CD8-positive, alpha-beta memory T cell (primary cell): ENCODE measurements at places on chromosomes 7 and 10.

- no peak for DNase-seq
These were observed 451.2 kb downstream of the SEMA3D start for GRCh38 chr7:84735677-84736076.

- no peak for DNase-seq
These were observed 456.8 kb upstream of the KLF6 start for GRCh38 chr10:4241724-4242345.

DNA sequence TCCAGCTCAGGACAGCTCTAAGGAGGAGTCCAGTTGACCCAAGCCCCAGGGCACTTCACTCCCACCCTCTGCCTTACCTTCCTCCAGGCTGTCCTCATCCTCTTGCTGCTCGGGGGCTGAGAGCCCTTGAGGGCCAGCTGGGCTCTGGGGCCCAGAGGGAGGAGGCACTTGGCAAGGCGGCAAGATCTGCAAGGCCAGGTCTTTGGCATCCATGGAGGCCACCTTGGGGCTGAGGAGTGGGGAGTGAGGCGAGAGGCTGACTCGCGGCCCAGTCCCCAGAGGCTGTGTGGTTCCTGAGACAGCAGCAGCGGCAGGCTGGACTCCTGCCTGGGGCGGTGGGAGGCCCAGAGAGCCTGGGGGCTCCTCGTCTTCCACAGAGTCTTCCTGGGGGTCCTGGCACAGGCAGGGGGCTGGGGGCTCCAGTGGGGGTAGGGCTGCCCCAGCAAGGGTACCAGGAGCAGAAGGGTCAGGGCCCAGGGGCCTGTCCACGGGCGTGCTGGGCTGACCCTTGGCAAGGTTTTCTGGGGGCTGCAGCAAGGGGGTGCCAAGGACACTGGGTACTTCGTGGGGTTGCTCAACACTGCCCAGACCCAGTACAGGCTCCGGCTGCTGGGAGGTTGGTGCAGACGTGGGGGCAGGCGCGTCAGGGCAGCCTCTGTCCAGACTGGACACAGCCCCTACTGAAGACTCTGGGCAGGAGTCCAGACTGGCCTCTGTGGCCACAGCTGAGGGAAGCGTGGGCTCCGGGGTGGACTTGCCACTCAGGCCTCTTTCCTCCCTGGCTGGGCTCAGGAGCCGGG, 6.5 kb downstream of the NACAD start:
- no peak for DNase-seq

- DNase-seq = no peak
These were observed 127.6 kb downstream of the SLC16A9 start for GRCh38 chr10:59582058-59582457.

DNA sequence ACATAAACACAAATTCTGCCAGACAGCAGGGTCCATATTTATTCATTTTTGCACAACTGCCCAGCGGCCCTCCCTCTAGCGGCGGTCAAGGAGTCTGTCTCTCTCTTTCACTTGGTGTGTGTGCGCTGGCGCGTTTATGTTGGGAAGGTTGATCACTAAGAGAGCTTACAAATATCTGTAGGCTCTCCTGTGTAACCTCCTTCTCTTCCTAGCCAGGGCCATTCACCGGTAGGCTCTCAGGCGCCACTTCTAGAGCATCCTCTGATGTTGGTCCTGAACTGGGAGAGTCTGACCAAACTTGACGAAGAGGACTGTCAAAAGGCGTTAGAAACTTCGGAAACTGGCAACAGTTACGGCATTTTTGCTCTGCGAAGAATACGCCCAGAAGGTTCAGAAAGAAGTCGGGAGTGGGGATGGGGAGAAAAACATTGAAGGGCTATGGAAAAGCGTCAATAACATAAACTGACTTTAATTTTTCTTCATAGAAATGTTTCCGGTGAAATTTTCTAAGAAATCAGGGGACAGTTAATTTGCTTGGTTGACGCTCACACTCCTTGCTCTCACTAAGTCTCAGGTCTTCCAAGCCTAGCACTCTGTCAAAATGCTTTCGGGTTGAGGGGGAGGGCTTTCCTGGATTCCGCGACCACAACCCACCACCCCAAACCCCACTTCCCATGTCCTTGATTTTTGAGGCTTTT, 731.1 kb downstream of the ZWINT start:
- no peak for DNase-seq

GRCh38 chr7:44455155-44455554, 35.3 kb downstream of the NUDCD3 start:
- DNase-seq = no peak
